ENCODE measurements at places on chromosomes 16 and 17.

DNA sequence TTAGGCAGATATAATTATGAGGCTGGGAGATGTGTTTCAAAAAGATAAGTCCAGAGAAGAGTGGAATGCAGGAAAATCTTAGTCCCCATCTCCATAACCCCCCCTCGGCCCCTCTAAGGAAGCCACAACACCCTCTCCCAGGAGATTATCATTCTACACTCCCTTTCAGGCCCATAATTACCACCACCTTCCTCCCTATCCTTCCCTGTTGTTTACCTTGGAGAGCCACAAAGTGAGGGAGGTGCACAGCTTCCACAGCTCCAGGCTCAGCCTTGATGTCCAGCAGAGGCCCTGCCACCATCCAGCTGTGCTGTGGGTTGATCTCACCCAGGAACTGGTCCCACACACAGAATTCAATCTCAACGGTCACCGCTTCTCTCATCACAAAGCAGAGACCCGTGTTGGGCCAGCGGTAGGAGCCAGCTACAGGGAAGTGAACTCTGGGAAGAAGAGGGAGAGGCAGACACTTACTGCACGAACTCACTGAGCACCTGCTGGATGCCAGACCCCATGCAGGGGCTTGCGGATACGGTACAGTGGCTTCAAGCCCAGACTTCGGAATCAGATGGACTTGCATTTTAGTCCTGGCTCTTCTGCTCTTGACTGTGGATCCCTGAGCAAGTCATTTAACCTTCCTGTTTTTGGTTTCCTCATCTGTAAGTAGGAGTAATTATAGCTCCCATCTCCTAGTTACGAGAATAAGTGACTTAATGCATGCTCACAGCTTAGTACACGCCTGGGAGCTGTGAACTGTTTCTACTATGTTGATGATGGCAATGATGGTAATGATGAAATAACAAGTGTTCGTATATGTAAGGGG is 44.1 kb downstream of the MIS12 start:
- no peaks in the 10 kb centered on the region for H3K27me3 ChIP-seq
- no peak overlapping the region for H3K27ac ChIP-seq
- H3K4me3 ChIP-seq, result no peak overlapping the region
- no peaks in the 10 kb centered on the region for H3K36me3 ChIP-seq
- H3K4me1 ChIP-seq, result no peaks in the 10 kb centered on the region

DNA sequence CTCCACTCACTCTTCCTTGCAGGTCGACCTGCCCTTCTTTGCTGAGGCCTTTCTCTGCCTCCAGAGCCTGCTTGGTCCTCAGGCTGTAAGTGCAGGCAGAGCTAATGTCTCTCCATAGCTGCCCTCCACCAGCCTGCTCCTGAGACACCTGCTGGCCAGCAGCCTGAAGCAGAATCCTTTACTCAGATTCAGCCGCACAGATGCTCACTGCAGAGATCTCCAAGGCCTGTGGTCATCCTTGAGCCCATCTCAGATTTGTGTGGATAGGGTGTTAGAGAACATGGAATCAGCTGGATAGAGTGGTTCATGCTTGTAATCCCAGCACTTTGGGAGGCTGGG is 11.5 kb downstream of the DEXI start:
- H3K4me3 ChIP-seq, result no peak overlapping the region
- no peak overlapping the region for H3K27ac ChIP-seq
- DNase-seq, result no peak
- no peaks in the 10 kb centered on the region for H3K36me3 ChIP-seq

- peak overlapping the region; percentile 96 for H3K4me3 ChIP-seq
- H3K4me1 ChIP-seq, result peaks cover 5% of the 10 kb centered on the region
- H3K27ac ChIP-seq, result peak overlapping the region; percentile 92
- H3K27me3 ChIP-seq, result no peaks in the 10 kb centered on the region
- peaks cover 14% of the 10 kb centered on the region for H3K36me3 ChIP-seq
- DNase-seq, result no peak
Observed at GRCh38 chr17:59107306-59107670, 608 bp upstream of the TRIM37 start.

GRCh38 chr17:7383742-7384488 is 3.0 kb downstream of the TNK1 start:
- DNase-seq, result peak; percentile 91
- H3K27me3 ChIP-seq, result peaks cover 42% of the 10 kb centered on the region
- peak overlapping the region; percentile 74 for H3K4me3 ChIP-seq
- H3K4me1 ChIP-seq, result peaks cover 17% of the 10 kb centered on the region
- no peaks in the 10 kb centered on the region for H3K36me3 ChIP-seq
- no peak overlapping the region for H3K27ac ChIP-seq

DNA sequence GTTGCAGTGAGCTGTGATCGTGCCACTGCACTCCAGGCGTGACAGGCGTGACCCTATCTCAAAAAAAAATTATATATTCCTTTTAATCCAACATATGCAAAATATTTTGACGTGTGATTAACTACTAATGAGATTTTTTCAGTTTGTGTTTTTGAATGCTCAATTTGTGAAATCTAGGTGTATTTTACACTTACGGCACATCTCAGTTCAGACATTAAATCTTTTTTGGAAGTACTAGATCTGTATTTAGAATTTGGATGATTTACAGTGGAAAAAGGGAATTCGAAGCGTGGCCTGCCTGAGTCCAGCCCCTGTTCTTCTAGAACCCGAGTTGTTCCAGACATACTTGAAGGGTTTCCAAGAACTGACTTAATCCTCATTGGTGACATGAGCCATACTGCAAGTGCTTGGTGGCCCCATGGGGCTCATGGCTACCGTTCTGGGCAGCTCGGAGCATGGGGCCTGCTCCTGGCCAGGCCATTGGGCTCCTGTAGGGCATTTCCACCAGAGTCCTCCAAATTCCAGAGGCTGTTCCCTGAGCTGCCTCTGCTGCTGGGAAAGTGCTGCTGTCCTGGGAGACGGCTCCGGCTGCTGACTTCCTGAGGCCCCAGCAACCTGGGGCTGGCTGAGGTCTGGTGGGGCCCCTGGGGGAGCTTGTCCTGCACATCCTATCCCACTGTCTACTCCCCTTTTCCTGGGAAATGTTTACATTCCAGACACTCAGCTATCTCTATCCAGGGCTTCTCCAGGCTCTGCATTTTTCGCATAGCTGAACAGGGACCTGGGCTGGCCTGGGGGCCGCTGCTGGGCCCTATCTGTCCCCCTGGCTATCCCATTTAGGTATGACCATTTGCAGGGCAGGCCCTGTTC is 27.2 kb downstream of the LLGL2 start:
- peak overlapping the region; percentile 78 for H3K27ac ChIP-seq
- no peak overlapping the region for H3K4me3 ChIP-seq

GRCh38 chr17:8935191-8935590 is 30.3 kb downstream of the PIK3R5 start:
- no peak overlapping the region for H3K4me3 ChIP-seq
- H3K27ac ChIP-seq, result no peak overlapping the region
- peaks cover 10% of the 10 kb centered on the region for H3K4me1 ChIP-seq

DNA sequence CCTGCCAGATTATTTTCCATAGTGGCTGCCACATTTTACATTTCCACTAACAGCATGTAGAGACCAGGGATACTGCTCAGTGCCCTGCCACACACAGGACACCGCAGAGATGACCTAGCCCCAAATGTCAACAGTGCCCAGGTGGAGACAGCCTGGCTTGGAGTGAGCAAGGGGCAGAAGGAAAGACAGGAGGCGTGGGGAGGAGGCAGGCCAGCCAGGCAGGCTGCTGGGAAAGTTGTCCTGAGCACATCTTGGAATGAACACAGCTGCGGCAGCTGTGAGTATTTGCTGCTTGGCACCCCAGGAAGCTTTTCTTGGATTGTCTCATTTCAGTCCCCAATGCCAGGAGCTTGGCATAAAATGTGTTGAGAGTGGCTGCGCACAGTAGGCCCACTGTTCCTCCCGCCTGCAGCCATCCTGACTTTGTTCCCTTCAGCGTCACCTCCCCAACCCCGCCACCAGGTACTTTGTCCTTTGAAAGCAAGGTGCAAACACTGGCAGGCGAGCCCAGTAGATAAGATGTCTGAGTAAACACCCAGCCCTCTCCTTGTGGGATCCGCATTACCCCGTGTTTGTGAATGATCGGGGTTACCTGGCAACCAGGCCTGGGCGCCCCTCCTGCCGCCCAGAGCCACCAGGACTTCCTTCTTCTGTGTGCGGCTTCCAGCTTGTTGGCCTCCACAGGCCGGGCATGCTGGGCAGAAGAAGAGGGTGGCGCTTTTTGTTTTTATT is 114.0 kb downstream of the CMIP start:
- no peak overlapping the region for H3K27ac ChIP-seq
- no peaks in the 10 kb centered on the region for H3K27me3 ChIP-seq
- H3K4me1 ChIP-seq, result no peaks in the 10 kb centered on the region
- H3K36me3 ChIP-seq, result no peaks in the 10 kb centered on the region
- H3K4me3 ChIP-seq, result no peak overlapping the region

- H3K4me1 ChIP-seq, result no peaks in the 10 kb centered on the region
- no peaks in the 10 kb centered on the region for H3K27me3 ChIP-seq
- no peak overlapping the region for H3K27ac ChIP-seq
- no peaks in the 10 kb centered on the region for H3K36me3 ChIP-seq
- no peak overlapping the region for H3K4me3 ChIP-seq
Observed at GRCh38 chr17:73007407-73007806, 85.1 kb downstream of the SLC39A11 start.

DNA sequence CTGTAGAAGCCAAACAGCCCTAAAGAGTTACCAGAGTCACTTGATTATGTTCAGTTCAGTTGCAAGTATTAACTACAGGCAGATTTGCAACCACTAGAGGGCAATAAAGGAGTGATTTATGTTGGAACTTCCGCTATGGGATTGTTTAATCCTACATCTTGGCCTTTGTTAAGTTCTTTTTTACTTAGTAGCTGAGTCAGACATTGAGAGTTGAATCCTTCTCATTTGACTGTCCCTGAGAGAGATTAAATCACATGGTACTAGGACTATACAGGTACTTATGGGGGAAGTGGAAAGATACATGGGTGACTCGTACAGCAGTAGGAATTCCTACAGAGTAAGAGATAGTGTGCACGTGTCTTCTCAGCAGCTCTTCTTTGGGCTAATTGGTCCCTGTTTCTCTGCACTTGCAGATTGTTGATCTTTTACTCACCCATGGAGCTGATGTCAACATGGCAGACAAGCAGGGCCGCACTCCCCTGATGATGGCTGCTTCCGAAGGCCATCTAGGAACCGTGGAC is 40.3 kb downstream of the CYB561 start:
- H3K27me3 ChIP-seq, result no peaks in the 10 kb centered on the region
- DNase-seq, result peak; percentile 92
- H3K4me3 ChIP-seq, result no peak overlapping the region
- H3K4me1 ChIP-seq, result no peaks in the 10 kb centered on the region
- H3K27ac ChIP-seq, result no peak overlapping the region
- no peaks in the 10 kb centered on the region for H3K36me3 ChIP-seq

DNA sequence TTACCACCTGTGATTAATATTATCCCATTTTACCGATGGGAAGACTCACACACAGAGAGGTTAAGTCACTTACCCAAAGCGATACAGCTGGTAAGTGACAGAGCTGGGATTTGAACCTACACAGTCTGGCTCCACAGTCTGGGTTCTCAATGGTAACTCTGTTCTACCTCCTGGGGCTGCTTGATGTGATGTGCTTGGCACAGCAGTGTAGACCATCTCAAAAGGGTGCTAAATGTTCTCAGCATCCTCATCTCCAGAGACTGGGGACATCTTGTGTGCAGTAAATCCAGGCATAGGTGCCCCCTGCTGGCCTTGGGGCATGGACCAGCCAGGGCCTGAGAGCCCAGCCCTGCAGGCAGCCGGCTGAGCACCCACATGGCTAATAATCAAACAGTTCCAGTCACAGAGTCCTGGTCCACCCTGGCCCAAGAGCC is 15.4 kb upstream of the KATNB1 start:
- no peak overlapping the region for H3K4me3 ChIP-seq
- no peak overlapping the region for H3K27ac ChIP-seq
- H3K4me1 ChIP-seq, result no peaks in the 10 kb centered on the region
- no peaks in the 10 kb centered on the region for H3K36me3 ChIP-seq
- no peaks in the 10 kb centered on the region for H3K27me3 ChIP-seq
- DNase-seq, result peak; percentile 62

DNA sequence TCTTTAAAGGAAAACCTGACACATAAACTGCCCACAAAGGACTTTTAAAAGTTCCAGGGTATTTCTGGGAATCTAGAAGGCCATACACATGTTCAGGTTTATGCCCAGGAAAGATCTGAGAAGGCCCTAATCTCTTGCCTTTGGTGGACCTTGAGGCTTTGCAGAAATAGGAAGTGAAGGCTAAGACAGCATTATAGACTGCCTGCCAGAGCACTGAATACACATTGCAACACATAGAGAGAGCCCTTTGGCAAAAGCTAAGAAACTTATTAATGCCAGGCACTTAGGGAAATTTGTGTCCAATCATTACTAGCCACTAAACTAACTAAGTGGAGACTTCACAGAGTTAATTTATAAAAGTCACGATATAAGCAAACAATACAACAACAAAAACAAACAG is 70.4 kb downstream of the MMD start:
- no peak overlapping the region for H3K4me3 ChIP-seq
- peaks cover 14% of the 10 kb centered on the region for H3K4me1 ChIP-seq
- H3K36me3 ChIP-seq, result no peaks in the 10 kb centered on the region
- H3K27ac ChIP-seq, result peak overlapping the region; percentile 72
- H3K27me3 ChIP-seq, result no peaks in the 10 kb centered on the region

GRCh38 chr17:74957935-74958740 is 14.4 kb downstream of the HID1 start:
- DNase-seq, result peak; percentile 87
- no peak overlapping the region for H3K27ac ChIP-seq
- H3K4me3 ChIP-seq, result no peak overlapping the region

DNA sequence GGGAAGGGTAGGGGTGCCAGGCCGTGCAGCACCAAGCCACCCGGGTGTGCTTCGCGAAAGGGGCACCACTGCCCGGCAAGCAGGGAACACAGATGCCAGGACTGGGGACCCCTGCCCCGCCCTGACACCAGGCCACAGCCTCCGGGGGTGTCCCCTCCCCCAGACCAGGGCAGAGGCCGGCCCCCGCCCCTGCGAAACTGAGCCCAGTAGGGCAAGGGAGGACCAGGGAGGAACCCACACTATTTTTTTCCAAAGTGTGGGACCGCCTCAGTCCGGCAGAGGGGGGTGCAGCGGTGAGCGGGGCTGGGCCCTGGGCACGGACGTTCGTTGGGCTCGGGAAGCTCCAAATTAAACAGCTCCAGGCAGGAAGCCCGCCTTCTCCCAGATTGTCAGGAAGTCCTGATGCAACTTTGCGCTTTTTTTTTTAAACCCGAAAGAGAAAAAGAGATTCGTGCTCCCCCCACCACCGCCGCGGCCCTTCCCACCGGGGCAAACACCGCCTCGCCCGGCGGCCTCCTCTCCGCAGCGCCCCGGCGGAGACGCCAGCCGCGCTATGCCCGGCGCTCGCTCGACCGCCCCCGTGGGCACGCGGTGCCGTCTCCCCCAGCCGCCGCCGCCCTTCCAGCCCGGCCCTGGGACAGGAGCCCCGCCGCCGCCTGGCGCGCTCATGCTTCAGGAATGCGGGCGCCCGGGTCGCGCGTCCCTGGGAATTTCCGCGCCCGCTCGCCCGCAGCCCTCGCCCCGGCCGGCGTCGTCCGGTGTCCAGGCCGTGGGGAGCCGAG is 755 bp downstream of the PIEZO1 start:
- H3K4me1 ChIP-seq, result peaks cover 10% of the 10 kb centered on the region
- H3K27me3 ChIP-seq, result peaks cover 4% of the 10 kb centered on the region
- H3K4me3 ChIP-seq, result peak overlapping the region; percentile 65
- no peaks in the 10 kb centered on the region for H3K36me3 ChIP-seq
- DNase-seq, result peak; percentile 83

Measured in GM23338 (cell line).